Neural crest cell (in vitro differentiated cells): ENCODE measurements at places on chromosomes 16 and 17. TPM values are rescaled to one million over a fixed set of nuclear protein-coding genes. Genes with fewer than 3 reads are reported as not detected.

The KIF2B gene
- total RNA-seq = not detected in 2 replicates

The DYNLRB2 gene
- not detected in 2 replicates for total RNA-seq

The KCTD19 gene
- total RNA-seq = 1.1 and 1.3 TPM in 2 replicates

The KRTAP2-3 gene
- not detected in 2 replicates for total RNA-seq

GRCh38 chr17:28141313-28141712 is 98.8 kb downstream of the NLK start:
- H3K4me1 ChIP-seq = peaks cover 24% of the 10 kb centered on the region
- no peak overlapping the region for H3K4me3 ChIP-seq
- H3K27me3 ChIP-seq = no peaks in the 10 kb centered on the region
- H3K27ac ChIP-seq = no peak overlapping the region

GRCh38 chr17:1582374-1582773 is 19.8 kb upstream of the PITPNA start:
- no peaks in the 10 kb centered on the region for H3K27me3 ChIP-seq
- H3K36me3 ChIP-seq = no peaks in the 10 kb centered on the region
- H3K4me1 ChIP-seq = no peaks in the 10 kb centered on the region
- H3K4me3 ChIP-seq = no peak overlapping the region

- H3K36me3 ChIP-seq = no peaks in the 10 kb centered on the region
- H3K27ac ChIP-seq = no peak overlapping the region
- H3K4me1 ChIP-seq = no peaks in the 10 kb centered on the region
- no peak overlapping the region for H3K4me3 ChIP-seq
- H3K27me3 ChIP-seq = no peaks in the 10 kb centered on the region
These were observed 50.4 kb downstream of the SNX29 start for GRCh38 chr16:12026741-12027490.

GRCh38 chr17:1976000-1976682 is 49.0 kb downstream of the RTN4RL1 start:
- H3K36me3 ChIP-seq = no peaks in the 10 kb centered on the region
- peaks cover 22% of the 10 kb centered on the region for H3K4me1 ChIP-seq
- no peak for DNase-seq

- H3K4me3 ChIP-seq = no peak within 1 kb of the TSS
- H3K27me3 ChIP-seq = peaks cover 77% of the 10 kb centered on the region
- no peaks in the 10 kb centered on the region for H3K4me1 ChIP-seq
- H3K27ac ChIP-seq = no peak within 1 kb of the TSS
- H3K36me3 ChIP-seq = no peaks in the 10 kb centered on the region
These were observed at the start of gene CHST4 for GRCh38 chr16:71526111-71526631. Gene CHST4 (plus strand): TSS chr16:71526426. CDS start chr16:71536678, 10,252 bp downstream.
